ENCODE measurements at places on chromosomes 2 and 18. TPM values are rescaled to one million over a fixed set of nuclear protein-coding genes. Genes with fewer than 3 reads are reported as not detected.

ARMC9 gene
- 1.1 TPM for polyA plus RNA-seq

PSTPIP2 gene
- polyA plus RNA-seq: 4.0 TPM

ATP6V1C2 gene
- polyA plus RNA-seq: 0.53 TPM

TUBB8B gene
- not detected for polyA plus RNA-seq

UGT1A6 gene
- 103 TPM for polyA plus RNA-seq

ADAM23 gene
- not detected for polyA plus RNA-seq

NFATC1 gene
- 0.57 TPM for polyA plus RNA-seq

HK2 gene
- 0.21 TPM for polyA plus RNA-seq

C2orf72 gene
- 94.9 TPM for polyA plus RNA-seq

EFHD1 gene
- 28.5 TPM for polyA plus RNA-seq

KCNG2 gene
- not detected for polyA plus RNA-seq

DNA sequence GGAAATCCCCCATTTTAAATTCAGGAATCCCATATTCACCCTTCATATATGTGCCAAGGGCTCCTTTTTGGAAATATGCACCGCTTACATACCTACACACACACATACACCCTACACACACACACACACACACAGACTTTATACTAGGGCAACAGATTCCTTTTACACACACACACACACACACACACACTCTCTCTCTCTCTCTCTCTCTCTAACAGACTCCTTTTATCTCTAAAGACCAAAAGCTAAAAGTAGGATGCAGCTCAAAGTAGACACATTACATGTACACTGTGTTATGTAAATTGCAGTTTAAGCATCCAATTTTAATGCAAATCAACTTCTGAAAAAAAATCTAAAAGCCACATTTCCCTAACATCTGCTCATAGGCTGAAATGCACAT, 130.9 kb upstream of the CAPN13 start:
- DNase-seq: no peak

DNA sequence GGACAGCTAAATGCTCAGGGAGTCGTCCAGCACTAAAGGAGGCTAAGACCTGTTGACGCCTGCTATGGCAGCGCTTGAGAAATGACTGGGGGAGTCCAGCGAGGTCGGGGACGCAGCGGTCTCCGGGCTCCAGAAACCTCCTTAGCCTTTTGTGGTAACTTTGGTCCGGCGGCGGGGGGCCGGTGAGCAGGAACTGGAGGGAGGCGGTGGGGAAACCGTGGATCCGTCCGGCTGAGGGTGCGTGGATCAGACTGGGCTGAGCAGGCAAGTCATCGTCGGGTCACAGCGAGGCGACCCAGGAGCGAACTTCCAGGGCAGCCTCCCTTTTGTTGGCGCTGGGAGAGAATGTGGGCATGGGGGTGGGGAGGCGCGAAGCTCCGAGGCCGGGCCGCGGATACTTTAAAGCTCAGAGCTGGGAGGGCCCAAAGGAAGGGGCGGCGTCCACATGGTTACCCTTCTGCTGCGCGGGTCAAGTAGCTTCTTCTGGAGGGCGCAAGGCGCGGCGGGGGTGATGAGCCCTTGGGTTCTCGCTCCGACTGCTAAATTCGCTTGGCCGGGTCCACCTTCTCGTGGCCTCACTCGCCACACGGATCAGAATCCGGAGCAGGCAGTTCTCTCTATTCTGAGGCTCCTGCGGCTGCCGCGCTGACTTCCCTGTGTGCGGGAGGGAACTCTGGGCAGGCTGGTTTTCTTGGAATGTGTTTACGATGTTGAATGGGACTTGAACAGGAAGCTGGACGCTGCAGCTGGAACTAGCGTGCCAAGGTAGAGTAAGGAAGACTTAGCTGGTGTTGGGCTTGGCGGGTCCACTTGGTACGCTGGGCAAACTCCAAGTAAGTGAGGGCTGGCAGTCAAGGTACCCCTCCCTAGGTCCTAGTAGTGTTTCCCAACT, 920 bp downstream of the GULP1 start:
- DNase-seq: peak; percentile 47

DNA sequence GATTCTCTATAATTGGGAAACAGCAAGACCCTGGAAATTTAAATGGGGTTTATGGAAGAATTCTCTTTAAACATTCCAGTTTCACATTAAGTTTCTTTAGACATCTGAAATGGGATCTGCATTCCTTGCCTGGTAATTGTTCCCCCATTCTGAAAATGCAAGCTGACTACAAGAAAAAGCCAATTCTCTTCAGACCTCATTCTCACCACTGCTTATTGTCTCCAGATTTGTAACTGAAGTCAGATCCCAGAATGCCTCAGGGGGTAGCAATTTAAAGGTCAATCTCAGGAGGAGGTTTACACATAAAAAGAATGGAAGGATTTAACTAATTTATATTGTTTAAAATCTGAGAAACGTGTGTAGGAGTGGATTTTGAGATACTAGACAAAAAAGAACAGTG, 41.2 kb downstream of the COL3A1 start:
- no peak for DNase-seq

- DNase-seq: no peak
These were observed 12.1 kb upstream of the TTC39C start for GRCh38 chr18:24002479-24002878.

DNA sequence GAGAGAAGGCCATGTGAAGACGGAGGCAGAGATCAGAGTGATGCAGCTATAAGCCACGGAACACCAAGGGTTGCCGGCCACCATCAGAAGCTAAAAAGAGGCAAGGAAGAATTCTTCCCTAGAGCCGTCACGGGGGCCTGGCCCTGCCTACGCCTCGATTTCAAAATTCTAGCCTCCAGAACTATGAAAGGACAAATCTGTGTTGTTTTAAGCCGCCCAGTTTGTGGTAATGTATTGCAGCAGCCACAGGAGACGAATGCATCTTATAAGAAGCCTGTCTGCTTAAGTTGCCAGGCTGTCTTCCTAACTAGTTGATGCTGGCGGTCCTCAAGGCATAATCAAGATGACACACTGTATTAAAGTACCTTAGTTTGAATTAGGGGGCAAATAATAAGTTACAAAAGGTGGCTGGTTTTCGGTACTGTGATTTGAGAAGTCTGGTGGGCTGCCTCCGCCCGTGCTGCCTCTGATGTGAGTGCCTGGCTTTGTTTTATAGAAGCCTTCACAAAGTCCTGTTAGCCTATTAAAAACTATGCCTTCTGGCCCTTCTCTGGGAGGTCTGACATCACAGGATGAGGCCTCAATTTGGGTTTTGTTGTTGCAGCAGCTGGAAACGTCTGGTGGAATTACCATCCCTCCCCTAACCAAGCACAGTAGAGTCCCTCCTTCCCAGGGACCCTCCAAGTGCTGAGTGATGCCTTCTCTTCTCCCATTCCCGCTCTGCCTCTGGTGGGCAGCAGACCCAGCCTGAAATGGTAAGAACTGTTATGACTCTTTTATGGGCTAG, 53.6 kb downstream of the SRD5A2 start:
- no peak for DNase-seq

- DNase-seq: no peak
These were observed 7.6 kb upstream of the DSG2 start for GRCh38 chr18:31490387-31490786.

- DNase-seq: no peak
These were observed 222.7 kb downstream of the GCA start for GRCh38 chr2:162566666-162567065.

GRCh38 chr2:232310121-232310520, 68.4 kb upstream of the ALPP start:
- DNase-seq: no peak

DNA sequence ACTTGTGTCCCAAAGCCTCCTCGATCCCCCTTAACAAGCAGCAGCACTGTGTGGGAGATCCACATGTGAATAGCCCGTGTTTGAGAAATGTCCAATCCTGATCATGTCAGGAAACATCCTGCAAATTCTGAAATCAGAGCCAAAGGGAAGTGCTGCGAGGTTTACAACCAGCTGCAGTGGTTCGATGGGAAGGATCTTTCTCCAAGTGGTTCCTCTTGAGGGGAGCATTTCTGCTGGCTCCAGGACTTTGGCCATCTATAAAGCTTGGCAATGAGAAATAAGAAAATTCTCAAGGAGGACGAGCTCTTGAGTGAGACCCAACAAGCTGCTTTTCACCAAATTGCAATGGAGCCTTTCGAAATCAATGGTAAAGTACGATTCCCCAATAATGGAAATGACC, at the start of gene MARCO:
MARCO (plus strand) TSS at position 164 of the 400 bp plus-strand sequence; CDS start at position 271, 107 bp downstream.
- DNase-seq: no peak

- DNase-seq: no peak
These were observed 201.0 kb downstream of the MBD2 start for GRCh38 chr18:54023471-54023870.

- DNase-seq: no peak
These were observed 78.6 kb downstream of the VWA3B start for GRCh38 chr2:98165516-98166071.

- no peak for DNase-seq
These were observed 259.7 kb upstream of the STON1 start for GRCh38 chr2:48270209-48270608.

GRCh38 chr2:98683728-98684127, 47.2 kb downstream of the MGAT4A start:
- DNase-seq: no peak

- DNase-seq: no peak
These were observed 28.0 kb downstream of the KIAA2012 start for GRCh38 chr2:202101026-202101579.

DNA sequence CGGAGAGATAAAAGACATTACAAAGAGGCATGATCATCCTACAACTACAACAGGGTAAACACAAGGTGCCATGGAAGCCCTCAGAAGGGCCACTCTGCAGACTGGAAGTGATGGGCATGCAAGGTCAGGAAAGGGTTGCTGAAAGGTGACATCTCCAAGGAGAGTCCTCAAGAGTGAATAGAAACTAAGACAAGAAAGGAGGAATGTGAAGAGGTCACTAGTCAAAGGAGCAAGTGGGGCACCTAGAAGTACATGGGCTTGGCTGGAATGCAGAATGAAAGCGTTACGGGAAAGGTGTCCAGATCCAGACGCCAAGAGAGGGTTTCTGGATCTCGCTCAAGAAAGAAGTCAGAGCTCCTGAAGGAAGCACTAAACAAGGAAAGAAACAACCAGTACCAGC, 314.3 kb downstream of the NBAS start:
- no peak for DNase-seq

- DNase-seq: no peak
These were observed 133.6 kb downstream of the KCNE4 start for GRCh38 chr2:223185638-223186037.

DNA sequence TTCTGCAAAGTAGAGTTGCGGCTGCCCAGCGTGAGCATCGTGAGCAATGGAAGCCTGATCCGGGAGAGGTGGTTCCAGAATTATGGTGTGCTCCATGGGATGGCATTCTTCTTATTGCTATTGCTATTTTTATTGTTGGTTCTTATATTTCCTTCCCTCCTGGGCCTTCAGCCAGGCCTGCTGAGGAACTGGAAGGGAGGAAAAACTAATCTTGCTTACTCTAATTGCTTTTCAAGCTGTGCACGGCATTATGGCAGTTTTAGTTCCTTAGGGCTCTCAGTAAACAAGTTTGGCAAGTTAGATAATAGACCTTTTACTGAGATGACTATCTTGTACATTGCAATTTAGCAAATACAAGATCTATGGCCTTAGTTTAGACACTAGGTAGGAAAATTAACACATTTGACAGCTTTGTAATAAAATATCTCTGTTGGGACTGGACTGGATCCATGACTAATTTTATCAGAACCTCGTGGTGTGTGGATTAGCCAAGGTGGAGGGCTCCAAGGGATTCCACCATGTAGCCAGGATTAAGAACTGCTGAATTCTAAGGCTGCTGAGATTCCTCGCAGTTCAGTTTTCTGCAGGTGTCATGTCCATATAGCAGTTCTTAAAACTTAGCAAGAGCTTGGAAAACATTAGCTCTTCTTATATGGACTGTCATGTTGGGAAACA, 6.0 kb downstream of the RSAD2 start:
- no peak for DNase-seq

DNA sequence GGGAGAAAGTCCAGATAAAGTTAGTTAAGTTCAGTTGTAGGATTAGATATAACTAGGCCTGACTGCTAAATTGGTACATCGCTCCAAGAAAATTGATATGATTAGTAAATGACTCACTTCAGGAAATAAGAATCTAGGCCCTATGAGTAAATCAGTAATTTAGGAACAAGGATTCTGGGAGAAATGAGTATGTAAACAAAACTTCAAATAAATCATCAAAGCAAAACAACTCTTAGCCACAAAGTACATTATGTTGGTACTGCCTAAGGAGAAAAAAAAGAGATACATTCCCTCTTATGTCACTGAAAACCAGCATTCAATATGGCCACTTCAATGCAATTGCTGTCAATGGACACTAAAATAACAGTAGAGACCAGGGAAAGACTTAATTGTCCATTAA, 529.1 kb downstream of the ZNF804A start:
- DNase-seq: no peak

DNA sequence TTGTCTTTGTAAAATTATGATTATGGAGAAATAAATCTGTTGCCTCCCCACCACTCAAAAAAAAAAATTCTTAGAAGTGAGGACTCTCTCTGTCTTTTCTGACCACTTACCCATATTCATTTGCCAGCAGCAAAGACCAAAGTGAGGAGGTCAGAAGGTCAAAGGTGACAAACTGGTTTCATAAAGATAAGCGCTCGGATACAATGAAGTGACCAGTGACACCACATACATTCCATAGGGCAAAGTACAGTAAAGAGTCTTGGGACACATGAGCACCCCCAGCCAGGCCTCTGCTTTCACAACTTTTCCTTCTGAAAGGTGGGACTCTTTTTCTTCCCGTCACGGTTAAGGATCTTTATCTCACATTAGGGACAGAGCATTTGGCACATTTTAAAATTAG, 75.9 kb upstream of the TCF4 start:
- DNase-seq: no peak

- DNase-seq: no peak
These were observed 14.8 kb upstream of the IMP4 start for GRCh38 chr2:130327703-130328527.

DNA sequence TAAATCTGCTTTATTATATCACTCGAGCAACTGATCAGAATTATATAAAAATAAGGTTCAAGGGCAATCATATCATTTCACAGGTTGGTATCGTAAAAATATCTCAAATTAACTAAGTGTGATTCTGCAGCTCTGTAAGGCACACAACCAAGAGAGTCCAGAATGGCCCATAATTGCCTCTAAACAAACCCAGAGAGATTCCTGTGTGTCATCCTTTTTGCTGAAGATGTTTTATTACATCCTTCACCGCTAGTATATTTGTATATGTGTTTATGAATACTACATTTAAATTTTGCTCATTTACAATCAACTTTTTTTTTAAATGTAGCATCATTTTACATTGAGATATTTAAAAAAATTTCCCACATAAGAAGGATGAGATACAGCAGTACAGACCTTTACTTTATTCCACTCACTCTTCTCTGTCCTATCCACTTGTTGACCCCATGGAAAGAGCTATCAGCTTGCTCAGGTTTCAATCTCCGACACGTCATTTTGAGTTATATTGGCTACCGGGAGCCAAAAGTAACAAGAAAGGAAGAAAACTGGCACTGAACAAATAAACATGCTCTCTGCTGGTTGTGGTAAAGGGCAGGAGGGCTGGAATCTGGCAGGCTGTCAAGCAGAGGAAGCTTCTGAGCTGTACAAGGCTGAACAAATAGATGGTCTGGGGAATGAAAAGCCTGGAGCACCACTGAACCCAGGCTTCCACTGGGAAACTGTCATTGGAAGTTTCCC, 23.1 kb downstream of the PLA2R1 start:
- DNase-seq: no peak

GRCh38 chr2:203861197-203861596, 6.4 kb upstream of the CTLA4 start:
- no peak for DNase-seq
